ENCODE measurements at places on chromosomes 7 and 10.
A peak's percentile ranks its signal among the peaks of the same experiment; 100 is the strongest.

DNA sequence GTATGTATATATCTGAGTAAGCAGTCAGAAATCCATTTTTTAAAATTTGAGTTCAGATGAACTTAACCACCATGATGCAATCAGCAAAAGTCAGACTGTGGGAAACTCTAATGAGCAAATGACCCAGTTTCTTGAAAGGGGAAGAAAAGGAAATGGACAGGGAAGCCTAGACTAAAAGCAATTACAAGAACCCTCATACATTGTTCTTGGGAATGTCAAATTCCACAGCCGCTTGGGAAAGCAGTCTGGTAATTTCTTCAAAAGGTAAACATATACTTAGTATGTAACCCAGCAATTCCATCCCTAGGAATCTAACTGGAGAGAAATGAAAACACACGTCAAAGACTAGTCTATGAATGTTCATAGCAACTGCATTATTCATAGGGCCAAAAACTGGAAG, 16.4 kb upstream of the FOXK1 start:
- no peak for DNase-seq

GRCh38 chr7:18461785-18462467, 33.6 kb upstream of the HDAC9 start:
- no peak for DNase-seq

- no peak for DNase-seq
These were observed 22.2 kb upstream of the SH2B2 start for GRCh38 chr7:102264367-102264891.

- DNase-seq = no peak
These were observed 32.9 kb upstream of the CRYGN start for GRCh38 chr7:151472644-151473380.

- no peak for DNase-seq
These were observed 780 bp downstream of the CYP3A5 start for GRCh38 chr7:99679032-99679399.

DNA sequence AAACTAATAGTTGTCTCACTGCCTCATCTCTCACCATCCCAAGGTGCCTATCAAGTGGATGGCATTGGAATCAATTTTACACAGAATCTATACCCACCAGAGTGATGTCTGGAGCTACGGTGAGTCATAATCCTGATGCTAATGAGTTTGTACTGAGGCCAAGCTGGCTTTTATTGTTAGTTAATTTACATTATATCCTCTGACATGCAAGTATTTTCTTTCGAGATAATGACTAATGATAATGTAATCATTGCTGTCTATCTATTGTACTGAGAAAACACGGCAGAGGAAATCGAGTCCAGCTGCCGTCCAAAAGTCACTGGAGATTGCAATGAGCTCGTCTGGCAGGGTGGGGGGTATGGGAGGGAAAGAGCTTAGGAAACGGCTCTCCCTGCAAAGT, 172.4 kb upstream of the LANCL2 start:
- DNase-seq = no peak

- DNase-seq = no peak
These were observed 156.3 kb downstream of the ZNF248 start for GRCh38 chr10:37700886-37701780.

DNA sequence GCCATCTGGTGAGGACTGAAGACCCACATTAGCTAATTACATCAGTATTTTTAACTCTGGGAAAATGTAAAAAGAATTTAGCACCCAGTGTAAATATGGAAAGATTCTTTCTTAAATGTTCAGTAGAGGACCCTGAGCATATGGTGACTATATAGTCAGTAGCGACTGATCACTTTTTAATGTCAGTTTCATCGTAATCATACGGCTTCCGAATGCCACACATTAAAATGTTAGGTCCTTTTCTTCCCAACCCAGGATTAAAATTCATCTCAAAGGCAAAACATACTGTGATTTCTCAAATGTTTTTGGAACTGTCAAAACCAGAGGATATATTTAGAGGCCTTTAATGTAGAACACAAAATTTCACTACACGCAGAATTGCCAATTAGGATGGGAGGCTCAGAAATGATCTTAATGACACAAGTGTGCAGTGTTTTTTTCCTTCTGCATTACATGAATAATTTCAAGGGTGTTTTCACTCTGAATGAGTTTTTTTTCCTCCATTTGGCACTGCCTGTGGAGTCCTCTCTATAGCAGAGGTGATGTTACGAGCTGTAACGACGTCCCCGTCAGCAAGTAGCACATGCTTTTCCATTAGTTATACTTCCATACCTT, 382.7 kb downstream of the PAXIP1 start:
- no peak for DNase-seq

- DNase-seq = no peak
These were observed 97.4 kb downstream of the DNAJB6 start for GRCh38 chr7:157434231-157434630.

DNA sequence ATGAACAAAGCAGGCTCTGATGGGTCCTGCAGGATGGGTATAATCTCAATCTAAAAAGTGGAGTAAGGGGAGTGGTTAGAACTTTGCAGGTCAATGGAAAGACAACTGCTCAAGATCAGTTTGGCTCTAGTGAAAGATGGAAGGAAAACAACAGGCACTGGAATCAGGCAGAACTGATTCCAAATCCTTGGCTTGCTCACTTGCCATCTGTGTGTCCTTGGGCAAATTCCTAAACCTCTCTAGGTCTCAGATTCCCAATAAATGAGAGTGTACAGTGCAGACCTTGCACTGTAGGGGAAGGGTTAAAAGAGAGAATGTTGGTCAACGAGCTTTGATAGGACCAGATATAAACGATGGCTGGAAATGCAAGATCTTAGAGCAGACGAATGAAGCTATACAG, 186.1 kb upstream of the AOAH start:
- no peak for DNase-seq

DNA sequence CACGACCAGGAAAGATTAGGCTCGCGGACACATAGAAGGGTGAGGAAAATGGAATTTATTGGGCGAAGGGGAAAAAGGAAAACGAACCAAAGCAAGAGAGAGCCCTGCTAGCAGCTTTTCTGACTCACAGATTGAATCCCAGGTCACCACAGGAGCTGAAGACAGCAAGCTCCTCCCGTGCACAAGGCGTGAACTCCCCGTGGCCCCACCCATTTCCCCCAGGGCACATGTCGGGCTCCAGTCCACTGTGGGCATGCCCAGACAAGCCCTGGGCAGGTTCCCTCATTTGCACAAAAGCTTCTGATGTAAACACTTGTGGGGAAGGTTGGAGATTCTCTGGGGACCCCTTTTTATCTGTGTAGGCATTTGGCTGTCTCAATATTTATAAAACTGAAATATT, 582.4 kb downstream of the SUGCT start:
- DNase-seq = no peak

GRCh38 chr7:37352974-37353948, 95.4 kb downstream of the ELMO1 start:
- peak; percentile 22 for DNase-seq

DNA sequence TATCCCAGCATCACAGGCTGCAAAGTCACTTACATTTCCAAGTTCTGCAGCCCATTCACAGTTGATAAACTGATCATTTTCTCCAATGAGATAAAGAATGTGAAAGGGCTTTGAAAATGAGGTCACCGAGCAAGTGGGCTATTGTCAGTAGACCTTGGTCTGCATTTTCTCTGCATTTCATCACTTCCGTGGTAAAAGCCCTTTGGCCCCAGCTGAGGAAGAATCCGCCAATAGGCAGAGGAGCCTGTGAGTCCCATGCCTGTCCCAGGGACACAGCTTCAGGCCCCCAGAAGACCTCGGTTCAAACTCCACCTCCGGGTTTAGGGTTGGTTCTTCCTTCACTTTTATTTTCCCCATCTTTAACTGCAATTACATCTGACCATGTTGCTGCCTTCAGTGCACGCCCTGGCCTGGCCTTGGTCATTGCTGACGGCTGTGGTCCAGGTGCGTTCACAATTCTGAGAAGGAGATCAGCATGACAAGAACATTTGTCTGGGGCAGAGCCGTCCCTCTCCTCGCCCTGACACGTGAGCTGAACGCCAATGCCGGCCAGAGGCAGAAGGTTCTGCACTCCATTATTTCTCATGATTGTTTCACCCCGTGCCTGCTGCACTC, 292.5 kb downstream of the TCERG1L start:
- no peak for DNase-seq

- DNase-seq = no peak
These were observed 6.5 kb downstream of the BAIAP2L1 start for GRCh38 chr7:98394377-98394836.

GRCh38 chr10:103333934-103334520, 16.9 kb downstream of the PCGF6 start:
- DNase-seq = no peak

DNA sequence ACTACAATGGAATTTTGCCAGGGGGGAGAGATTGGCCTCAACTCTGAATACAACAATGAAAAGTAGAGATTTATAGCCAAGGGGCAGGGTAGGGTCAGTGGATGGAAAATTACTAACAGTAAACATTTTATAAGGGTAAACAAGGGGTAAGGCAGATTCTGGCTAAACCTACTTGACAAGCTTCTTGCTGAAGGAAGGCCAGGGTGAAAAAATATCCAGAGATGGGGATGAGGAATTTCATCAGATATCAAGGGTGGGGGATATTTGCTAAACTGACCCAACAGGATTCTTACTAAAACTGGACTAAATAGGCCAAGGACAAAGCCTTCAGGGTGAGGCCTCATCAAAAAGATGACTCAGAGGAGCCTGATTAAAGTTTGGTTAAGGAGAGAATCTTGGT, 156.3 kb downstream of the RTKN2 start:
- DNase-seq = no peak

- DNase-seq = no peak
These were observed 2.8 kb upstream of the DENND11 start for GRCh38 chr7:141704741-141705140.

DNA sequence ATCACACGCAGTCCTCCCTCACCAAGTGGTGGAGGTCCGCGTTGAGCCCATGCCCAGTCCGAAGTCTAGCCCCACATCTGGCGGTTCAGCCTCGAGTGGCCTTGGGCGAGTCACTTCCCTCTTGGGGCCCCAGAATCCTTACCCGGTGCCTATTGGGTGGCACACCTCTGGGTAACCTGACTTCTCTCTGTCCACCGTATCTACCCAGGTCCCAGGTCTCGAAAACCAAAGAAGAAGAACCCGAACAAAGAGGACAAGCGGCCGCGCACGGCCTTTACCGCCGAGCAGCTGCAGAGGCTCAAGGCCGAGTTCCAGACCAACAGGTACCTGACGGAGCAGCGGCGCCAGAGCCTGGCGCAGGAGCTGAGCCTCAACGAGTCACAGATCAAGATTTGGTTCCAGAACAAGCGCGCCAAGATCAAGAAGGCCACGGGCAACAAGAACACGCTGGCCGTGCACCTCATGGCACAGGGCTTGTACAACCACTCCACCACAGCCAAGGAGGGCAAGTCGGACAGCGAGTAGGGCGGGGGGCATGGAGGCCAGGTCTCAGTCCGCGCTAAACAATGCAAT, 4.3 kb downstream of the EN2 start:
- no peak for DNase-seq

- no peak for DNase-seq
These were observed 88.1 kb downstream of the TCF7L2 start for GRCh38 chr10:113038183-113038582.

GRCh38 chr7:74405191-74405898, 48.4 kb upstream of the GTF2IRD1 start:
- no peak for DNase-seq

GRCh38 chr7:28773423-28774145, 184.5 kb downstream of the TRIL start:
- DNase-seq = no peak

- DNase-seq = no peak
These were observed 60.3 kb downstream of the COBL start for GRCh38 chr7:51256209-51256781.

GRCh38 chr7:129343099-129343700, 91.0 kb upstream of the STRIP2 start:
- DNase-seq = no peak

DNA sequence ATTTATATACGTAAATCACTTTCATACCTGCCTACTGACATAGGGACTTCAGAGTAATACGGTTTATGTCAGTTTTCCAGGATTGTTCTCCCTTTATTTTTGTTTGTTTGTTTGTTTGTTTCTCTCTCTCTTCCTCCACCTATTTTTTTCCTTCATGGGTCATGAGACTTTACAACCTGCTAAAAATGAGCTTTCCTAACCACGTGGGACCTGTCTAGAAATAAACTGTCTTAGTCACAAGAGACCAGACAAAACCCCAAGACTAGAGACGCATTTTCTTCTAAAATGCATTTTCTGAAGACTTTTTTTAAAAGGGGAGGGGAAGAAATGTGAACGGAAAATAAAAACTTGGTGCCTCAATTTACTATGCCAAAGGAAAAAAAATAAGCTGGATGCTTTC, 41.1 kb upstream of the FIGNL1 start:
- DNase-seq = no peak

- DNase-seq = no peak
These were observed 6.2 kb downstream of the CDK14 start for GRCh38 chr7:90602303-90602702.

DNA sequence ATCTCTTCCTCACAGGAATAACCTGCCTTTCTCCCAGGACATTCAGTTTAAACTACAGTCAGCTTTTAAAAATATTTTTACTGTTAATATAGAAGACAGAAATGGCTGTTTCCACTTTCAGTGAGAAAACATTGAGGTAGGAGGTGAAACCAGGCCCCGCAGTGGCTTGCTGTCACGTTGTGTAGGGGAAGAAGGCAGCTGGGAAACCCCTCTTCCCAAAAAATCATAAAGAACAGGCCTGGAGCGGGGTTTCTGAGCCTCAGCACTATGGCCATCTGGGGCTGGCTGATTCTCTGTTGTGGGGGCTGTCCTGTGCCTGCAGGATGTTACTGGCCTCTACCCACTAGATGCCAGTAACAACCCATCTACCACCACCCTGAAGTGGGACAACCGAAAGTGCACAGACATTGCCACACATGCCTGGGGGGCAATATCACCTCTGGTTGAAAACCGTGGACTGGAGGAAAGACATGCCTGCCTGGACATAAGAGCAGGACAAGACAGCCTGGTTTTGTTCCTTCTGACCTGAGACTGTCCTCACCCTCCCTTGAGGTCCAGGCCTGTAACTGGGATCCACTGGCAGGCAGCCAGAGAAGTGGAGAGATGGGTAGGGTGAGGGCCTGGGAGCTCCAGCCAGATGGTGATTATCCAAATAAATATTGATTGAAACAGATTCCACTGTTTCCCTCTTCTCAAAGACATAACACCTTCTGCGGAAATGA, 43.9 kb downstream of the KCNH2 start:
- DNase-seq = no peak

- no peak for DNase-seq
These were observed 7.2 kb upstream of the PSAP start for GRCh38 chr10:71857934-71858890.

DNA sequence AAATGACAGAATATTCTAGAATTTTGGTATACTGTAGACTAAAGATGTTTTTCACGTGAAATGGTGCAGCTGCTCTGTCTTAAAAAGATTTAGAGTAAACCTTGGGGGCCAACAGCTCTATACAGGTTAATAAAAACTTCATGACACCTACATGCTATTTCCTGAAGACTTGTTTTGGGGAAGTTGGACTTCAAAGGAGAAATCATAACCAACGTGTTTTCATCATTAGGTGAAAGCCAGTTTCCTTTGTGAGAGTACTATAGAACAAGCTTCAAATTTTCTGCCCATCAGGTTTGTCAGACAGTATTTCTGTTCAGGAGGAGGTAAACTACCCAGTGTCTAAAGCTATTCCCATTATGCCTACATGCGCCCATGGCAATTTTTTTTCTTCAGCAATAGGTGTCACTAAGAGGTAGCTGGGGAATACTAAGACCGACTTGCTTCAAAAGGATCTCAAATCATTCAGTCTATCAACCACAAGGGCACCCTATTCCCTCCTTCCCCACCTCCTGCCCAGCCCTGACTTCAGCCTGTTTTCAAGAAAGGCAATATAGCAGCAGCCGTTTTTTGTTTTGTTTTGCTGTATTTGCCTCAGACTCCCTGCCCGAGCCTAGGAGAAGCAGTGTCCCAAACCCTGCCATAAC, 237.3 kb upstream of the SP8 start:
- no peak for DNase-seq
